ENCODE measurements at places on chromosomes 2 and 18. TPM values are rescaled to one million over a fixed set of nuclear protein-coding genes. Genes with fewer than 3 reads are reported as not detected.

DNA sequence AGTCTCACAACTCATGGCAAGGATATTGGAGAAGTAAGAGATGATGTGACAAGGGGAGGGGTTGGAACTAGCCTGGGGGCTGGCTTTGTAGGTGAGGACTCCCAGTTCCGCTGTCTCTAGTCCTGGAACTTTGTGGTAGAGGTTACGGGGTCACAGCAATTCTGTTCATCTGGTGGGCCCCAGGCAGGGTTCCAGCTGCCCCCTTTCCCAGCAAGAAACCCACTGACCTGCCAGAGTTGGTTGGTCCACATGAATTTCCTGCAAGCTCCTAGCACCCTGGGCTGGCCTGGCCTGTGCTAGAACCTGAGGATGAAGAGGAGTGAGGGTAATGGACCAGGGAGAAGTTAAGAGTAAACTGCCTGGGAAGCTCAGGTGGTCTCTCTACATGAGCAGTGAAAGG, 41.3 kb downstream of the PSD4 start:
- no peaks in the 10 kb centered on the region for H3K36me3 ChIP-seq
- H3K4me1 ChIP-seq: peaks cover 57% of the 10 kb centered on the region
- no peaks in the 10 kb centered on the region for H3K27me3 ChIP-seq

GRCh38 chr2:46917628-46918027, 2.0 kb upstream of the MCFD2 start:
- no peak overlapping the region for H3K4me3 ChIP-seq
- DNase-seq: no peak
- peaks cover 34% of the 10 kb centered on the region for H3K4me1 ChIP-seq
- no peaks in the 10 kb centered on the region for H3K27me3 ChIP-seq
- no peak overlapping the region for H3K27ac ChIP-seq

- DNase-seq: no peak
- H3K27me3 ChIP-seq: no peaks in the 10 kb centered on the region
- H3K4me3 ChIP-seq: no peak overlapping the region
- no peak overlapping the region for H3K27ac ChIP-seq
- H3K4me1 ChIP-seq: no peaks in the 10 kb centered on the region
Observed at GRCh38 chr2:231900972-231901371, 25.2 kb downstream of the NPPC start.

DNA sequence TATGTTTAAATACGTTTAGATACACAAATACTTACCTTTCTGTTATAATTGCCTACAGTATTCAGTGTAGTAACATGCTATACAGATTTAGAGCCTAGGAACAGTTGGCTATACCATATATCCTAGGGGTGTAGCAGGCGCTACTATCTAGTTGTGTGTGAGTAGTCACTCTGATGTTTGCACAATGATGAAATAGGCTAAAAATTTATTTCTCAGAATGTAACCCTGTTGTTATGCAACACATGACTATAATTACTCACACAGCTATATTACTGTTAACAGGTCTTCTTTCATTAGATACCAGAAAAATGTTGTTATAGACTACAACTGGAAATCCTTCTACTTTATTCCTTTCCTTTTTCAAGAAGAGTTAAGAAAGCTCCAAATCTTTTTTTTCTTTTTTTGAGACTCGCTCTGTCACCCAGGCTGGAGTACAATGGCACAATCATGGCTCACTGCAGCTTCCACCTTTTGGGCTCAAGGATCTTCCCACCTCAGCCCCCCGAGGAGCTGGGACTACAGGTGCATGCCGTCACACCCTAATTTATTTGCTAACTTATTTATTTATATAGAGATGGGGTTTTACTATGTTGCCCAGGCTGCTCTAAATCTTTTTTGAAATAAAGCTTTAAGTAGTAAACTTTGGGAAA, 48.5 kb downstream of the C2orf74 start:
- H3K4me3 ChIP-seq: no peak overlapping the region
- H3K4me1 ChIP-seq: no peaks in the 10 kb centered on the region

GRCh38 chr2:114527330-114527983, 85.0 kb downstream of the DPP10 start:
- DNase-seq: no peak
- no peak overlapping the region for H3K27ac ChIP-seq
- H3K27me3 ChIP-seq: no peaks in the 10 kb centered on the region
- no peak overlapping the region for H3K4me3 ChIP-seq
- H3K4me1 ChIP-seq: no peaks in the 10 kb centered on the region

- no peak overlapping the region for H3K27ac ChIP-seq
- H3K27me3 ChIP-seq: no peaks in the 10 kb centered on the region
- DNase-seq: no peak
- no peaks in the 10 kb centered on the region for H3K4me1 ChIP-seq
Observed at GRCh38 chr2:1246239-1246638, 167.0 kb upstream of the TPO start.

Gene SRD5A2
- not detected for total RNA-seq

DNA sequence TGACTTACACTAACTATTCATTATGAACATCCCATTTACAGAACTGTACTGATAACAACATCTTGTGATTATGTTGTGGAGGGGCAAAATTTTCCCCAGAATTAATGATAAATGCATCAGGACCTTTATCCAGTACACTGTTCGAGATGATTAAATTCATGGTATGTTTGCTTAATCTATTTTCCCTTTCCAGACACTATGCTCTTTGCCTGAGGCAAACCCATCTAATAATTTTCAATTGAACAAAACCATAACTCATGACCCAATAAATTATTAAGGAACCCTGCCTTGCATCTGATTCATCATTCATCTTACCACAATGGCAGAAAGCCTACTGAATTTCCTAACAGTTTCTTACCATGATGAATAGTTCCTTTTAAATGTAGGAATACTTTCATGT, 385.0 kb downstream of the DSEL start:
- no peaks in the 10 kb centered on the region for H3K4me1 ChIP-seq
- DNase-seq: no peak
- H3K27me3 ChIP-seq: no peaks in the 10 kb centered on the region
- H3K4me3 ChIP-seq: no peak overlapping the region
- H3K27ac ChIP-seq: no peak overlapping the region

DNA sequence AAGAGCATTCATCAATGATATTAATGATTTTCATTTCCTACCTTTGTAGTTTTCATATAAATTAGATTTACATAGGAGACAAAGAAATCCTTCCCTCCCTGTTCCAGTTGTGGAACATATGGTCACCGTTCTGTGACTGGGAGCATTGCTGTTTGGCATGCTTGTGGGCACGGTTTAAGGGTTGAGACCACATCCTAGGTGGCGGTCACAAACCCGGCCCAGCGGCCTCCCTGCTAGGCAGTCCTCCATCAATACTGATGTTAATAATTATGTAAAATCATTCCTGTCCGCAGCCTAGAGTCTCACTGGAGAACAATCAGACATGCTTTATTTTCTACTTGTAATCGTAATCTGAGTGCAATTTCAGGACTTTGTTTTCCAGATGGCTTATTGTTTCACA, 117.9 kb downstream of the AGAP1 start:
- H3K27ac ChIP-seq: no peak overlapping the region
- DNase-seq: no peak
- H3K4me3 ChIP-seq: no peak overlapping the region

DNA sequence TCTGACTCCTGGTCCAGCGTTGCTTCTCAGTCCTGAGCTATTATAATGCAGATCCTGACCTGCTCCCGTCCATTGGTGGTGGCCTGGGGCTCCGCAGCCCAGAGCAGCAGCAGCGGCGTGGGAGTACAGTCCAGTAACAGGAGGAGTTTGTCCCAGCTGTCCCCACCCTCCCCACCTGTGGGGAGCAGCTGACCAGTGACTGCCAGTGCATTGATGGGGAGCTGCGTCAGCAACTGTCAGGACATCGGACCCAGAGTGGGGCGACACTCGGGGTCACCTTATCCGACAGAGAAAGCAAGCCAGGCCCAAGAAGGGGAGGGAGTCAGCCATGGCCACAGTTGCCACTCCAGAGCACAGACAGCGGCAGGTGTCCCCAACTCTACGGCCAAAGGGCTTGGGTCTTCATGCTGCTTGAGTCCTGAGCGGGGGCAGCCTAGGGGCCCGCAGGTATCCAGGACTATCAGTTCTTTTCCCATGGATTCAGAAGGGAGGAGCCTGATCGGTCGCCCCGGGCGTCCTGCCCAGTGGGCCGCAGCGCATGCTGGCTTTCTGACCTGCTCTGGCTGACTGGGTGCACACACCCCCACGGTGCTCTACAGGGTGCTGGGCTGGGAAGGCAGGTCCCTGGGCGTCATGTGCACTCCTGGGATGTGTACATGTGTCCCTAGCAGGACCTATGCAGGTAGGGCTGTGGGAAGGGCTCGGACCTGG, 29.7 kb downstream of the DNMT3A start:
- H3K27ac ChIP-seq: peak overlapping the region; percentile 70
- no peak overlapping the region for H3K4me3 ChIP-seq
- no peak for DNase-seq
- H3K36me3 ChIP-seq: peaks cover 28% of the 10 kb centered on the region

GRCh38 chr2:58266211-58266610, 25.1 kb upstream of the FANCL start:
- no peaks in the 10 kb centered on the region for H3K4me1 ChIP-seq
- DNase-seq: no peak
- no peak overlapping the region for H3K27ac ChIP-seq
- no peaks in the 10 kb centered on the region for H3K27me3 ChIP-seq
- no peak overlapping the region for H3K4me3 ChIP-seq
- no peaks in the 10 kb centered on the region for H3K36me3 ChIP-seq

- no peaks in the 10 kb centered on the region for H3K36me3 ChIP-seq
- peak; percentile 42 for DNase-seq
- no peaks in the 10 kb centered on the region for H3K27me3 ChIP-seq
Observed at GRCh38 chr2:183081911-183082310, 3.4 kb downstream of the DUSP19 start.

DNA sequence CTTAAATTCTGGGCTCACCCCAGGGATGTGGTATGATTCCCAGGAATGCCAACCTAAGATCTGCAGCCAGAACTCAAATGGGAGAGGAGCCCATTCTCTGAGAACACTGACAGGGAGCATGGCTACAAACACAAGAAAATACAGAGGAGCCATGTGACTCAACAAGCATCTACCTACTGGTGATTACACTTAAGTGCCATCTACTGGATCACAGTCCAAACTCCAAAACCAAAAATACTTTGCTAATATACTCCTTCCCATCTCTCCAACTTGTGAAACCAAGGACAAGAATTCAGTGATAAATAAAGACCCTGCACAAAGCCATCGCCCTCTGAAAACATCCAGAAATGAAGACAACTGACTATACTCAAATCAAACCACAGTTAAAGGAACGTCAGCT, 116.9 kb downstream of the NR4A2 start:
- DNase-seq: no peak
- H3K4me1 ChIP-seq: no peaks in the 10 kb centered on the region
- H3K36me3 ChIP-seq: no peaks in the 10 kb centered on the region
- H3K27ac ChIP-seq: no peak overlapping the region

- DNase-seq: no peak
- H3K27ac ChIP-seq: no peak overlapping the region
- H3K36me3 ChIP-seq: no peaks in the 10 kb centered on the region
- peaks cover 46% of the 10 kb centered on the region for H3K27me3 ChIP-seq
- peaks cover 9% of the 10 kb centered on the region for H3K4me1 ChIP-seq
Observed at GRCh38 chr2:181657379-181657778, 474 bp upstream of the CERKL start.

DNA sequence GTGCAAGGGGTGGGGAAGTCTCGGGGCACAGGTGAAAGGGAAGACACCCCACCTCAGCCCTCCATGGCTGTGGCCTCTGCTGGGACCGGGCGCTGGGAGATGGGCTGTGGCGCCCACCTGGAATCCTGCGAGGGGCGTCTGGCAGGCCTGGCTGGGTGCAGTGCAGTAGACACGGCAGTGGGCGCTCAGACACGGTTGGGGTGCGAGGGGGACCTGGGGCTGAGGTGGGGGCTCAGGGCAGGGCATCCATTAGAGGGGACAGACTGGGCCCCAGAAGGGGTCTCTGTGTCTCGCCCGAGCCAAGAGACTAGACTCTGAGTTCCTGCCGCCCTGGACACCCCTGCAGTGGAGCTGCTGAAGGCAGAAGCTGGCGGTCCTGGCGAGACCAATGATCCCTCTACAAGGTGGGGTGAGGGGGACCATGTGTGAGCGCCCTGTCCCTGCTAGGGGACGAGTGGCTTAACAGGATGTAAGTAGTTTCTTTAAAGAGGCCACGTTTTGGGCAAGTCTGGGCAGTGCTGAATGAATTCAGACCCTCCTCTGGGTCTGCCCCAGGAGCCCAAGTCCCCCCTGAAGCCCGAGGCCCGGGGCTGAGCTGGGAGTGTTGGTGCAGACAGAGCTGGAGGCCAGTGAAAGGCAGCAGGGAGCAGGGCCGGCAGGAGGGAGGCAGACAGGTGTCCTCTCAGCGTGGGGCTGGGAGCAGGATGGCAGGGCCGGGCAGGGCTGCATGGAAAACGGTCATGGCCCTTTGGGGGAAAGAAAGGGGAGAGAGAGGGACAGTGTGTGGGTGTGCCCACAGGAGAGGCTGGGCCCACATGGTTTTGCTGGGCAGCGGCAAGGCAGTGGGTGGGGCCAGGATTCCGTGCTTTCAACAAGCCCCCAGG, 57.2 kb downstream of the HS6ST1 start:
- H3K4me3 ChIP-seq: no peak overlapping the region
- no peaks in the 10 kb centered on the region for H3K27me3 ChIP-seq
- H3K27ac ChIP-seq: peak overlapping the region; percentile 55
- no peaks in the 10 kb centered on the region for H3K36me3 ChIP-seq
- H3K4me1 ChIP-seq: peaks cover 2% of the 10 kb centered on the region

DNA sequence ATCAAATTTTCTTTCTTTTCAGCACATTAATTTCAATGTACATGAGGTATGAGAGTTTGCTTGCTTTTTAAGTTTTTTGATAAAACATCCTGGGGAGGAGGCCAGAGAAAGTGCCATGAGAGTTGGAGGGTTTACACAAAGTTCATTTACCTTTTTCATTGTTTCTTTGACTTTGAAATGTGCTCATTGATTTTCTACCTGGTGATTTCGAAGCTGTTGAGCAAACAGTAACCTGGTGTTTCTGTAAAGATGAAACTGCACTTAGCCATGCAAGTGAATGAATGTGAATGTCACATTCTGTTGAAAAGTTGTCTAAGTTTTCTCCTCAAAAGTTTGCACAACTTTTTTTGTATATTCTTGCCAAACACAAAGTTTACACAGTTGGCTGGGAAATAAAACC, 797.0 kb downstream of the METTL4 start:
- no peaks in the 10 kb centered on the region for H3K4me1 ChIP-seq
- H3K36me3 ChIP-seq: no peaks in the 10 kb centered on the region
- no peaks in the 10 kb centered on the region for H3K27me3 ChIP-seq
- H3K27ac ChIP-seq: no peak overlapping the region

Gene BCL2L11
- total RNA-seq: 8.2 TPM

Gene SPHKAP
- total RNA-seq: 132 TPM

- DNase-seq: no peak
- H3K27ac ChIP-seq: no peak overlapping the region
- H3K27me3 ChIP-seq: no peaks in the 10 kb centered on the region
- H3K36me3 ChIP-seq: no peaks in the 10 kb centered on the region
Observed at GRCh38 chr2:63834401-63834800, 7.3 kb upstream of the UGP2 start.

GRCh38 chr2:7468955-7469354, 551.7 kb downstream of the RNF144A start:
- H3K27me3 ChIP-seq: no peaks in the 10 kb centered on the region
- DNase-seq: no peak
- no peak overlapping the region for H3K4me3 ChIP-seq

- H3K4me1 ChIP-seq: no peaks in the 10 kb centered on the region
- no peaks in the 10 kb centered on the region for H3K27me3 ChIP-seq
- DNase-seq: no peak
- H3K4me3 ChIP-seq: peak overlapping the region; percentile 35
Observed at GRCh38 chr2:131646669-131647297, 119.1 kb downstream of the CCDC74A start.

- no peaks in the 10 kb centered on the region for H3K4me1 ChIP-seq
- no peak overlapping the region for H3K4me3 ChIP-seq
- no peak overlapping the region for H3K27ac ChIP-seq
- H3K36me3 ChIP-seq: no peaks in the 10 kb centered on the region
- no peaks in the 10 kb centered on the region for H3K27me3 ChIP-seq
- DNase-seq: no peak
Observed at GRCh38 chr18:42730272-42730671, 385.2 kb downstream of the RIT2 start.

Gene SMIM21
- not detected for total RNA-seq
